Activated CD4-positive, alpha-beta T cell treated with anti-CD3 and anti-CD28 coated beads for 4 hours (primary cell): ENCODE measurements at places on chromosomes 5 and 9.

DNA sequence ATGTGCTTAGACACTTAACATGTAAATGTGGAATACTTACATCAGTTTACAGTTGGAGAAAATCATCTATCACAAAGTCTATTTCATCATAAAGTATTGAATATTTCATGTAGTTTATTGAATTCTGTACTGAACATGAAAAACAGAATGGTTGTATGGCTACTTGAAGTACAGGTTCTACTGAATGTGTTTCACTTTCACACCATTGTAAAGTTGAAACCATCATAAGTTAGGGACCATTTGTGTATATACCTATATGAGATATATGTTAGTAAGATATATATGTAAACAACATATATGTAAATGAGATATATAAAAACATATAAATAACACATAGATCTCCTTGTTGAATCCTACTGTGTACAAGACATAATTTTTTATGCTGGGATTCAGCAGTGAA lies 63.0 kb upstream of the TAF11L2 start:
- no peak for DNase-seq

DNA sequence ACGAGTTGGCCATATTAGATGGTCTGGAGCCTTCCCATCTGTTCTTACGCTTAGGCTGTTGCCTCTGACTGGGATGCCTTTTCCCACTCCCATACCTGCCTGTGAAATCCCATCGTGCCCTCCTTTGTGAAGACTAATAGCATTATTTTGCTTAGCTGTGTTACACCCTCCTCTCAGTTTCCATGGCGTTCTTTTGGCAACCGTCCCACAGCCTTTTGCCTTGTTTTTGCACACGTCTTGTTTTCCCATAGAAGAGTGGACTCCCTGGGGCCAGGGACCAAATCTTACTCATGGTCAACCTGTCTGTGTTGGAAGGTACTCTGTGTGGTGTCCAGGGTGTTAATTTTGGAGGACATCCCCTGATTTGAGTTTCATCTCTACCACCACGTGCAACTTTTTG lies 242.1 kb downstream of the HSPA4 start:
- DNase-seq, result no peak

DNA sequence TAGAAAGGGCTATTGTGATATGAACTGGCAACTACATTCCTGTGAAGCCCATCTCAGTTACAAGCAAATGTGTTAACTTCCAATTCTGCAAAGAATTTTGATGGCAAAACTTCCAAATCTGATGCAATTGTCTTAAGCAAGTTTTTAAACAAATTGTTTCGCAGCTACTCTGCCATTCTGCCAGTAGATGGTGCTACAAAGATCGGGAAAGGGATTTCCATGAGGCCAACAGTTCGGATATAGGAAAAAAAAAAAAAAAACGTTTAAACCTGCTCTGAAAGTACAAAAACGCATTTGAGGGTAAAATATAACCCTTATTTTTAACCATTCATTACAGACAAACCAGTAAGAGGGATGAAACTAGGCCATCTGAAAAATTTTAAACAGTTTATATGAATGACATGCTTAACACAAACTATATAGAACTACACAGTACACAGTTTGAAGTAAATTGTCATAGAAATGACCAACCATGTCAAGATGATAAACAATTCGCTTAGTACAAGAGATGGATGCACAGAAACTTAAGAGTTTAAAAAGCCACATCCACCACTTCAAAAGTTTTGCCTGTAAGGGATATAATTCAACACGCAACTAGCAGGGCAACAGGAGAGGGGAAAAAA lies 2.2 kb downstream of the HNRNPA0 start:
- no peak for DNase-seq

DNA sequence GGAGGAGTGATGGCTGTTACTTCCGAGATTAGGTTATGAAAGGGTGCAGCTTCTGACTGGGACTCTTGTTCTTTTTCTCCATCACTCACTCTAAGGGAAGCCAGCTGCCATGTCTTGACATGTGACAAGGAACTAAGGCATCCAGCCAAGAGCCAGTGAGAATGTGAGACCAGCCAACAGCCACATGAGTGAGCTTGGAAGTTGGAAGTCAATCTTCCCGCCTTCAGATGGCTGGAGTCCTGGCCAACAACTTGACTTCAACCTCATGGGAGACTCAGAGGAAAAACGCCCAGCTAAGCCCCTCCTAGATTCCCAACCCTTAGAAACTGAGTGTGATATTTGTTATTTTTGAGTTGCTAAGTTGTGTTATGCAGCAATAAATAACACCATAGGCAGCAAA lies 201.1 kb downstream of the SNX18 start:
- DNase-seq, result no peak

DNA sequence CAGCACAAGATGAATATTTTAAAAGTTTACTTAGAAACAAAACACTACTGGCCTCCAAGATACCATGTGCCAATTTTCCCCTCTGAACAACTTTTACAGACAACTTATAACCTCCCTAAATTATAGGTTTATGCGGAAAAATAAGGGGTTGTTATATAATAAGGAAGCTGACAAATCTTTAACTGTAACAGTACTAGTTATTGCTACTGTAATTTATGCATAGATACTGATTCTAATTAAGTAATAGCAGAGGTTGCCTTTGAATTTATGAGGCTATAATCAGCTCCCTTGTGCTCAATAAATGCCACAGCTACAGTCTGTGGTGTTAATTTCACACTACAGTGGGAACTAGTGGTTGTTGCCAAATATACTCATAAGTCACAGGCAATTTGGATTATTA lies 291.3 kb upstream of the PCSK5 start:
- no peak for DNase-seq

DNA sequence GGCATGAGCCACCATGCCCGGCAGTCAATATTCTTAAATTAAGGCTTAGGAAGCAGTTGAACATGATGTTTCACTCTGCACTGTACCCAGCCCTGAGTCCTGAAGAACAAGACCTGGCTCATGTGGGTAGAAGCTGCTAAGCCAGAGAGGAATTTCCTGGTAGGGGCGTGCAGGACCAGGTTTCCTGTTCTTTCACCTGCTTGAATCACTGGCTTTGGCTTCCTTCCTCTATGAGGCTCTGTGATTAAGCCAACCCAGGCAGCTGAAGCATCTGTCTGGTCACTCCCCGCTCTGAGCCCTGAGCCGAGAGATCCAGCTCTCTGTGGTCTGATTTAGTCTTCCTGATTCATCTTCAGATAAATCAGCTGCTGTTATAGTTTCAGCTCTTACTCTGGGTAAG lies 29.1 kb downstream of the CFAP77 start:
- no peak for DNase-seq

- no peak for DNase-seq
These were observed 28.6 kb downstream of the LSM11 start for GRCh38 chr5:157772127-157772526.

GRCh38 chr5:53099546-53099945 lies 10.0 kb downstream of the MOCS2 start:
- DNase-seq, result no peak

GRCh38 chr9:28839778-28840430 lies 1266.6 kb upstream of the C9orf72 start:
- DNase-seq, result no peak

DNA sequence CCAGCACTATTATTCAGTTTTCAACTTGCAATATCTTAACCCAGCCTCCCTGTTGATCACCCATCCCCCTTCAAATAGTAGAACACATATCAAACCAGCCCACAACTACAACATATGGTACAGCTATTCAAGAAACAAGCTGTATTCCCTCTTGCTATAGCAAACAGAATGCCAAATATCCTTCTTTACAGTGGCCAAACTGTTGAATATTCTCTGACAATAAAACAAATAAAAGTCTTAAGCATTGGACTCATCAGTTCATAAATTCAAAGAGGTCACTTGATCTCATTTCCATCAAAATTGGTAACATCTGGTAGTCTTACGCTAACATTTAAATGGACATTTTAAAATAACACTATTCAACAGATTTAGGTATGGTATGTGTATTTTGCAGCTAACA lies 350.8 kb downstream of the EFNA5 start:
- DNase-seq, result no peak

GRCh38 chr5:139642891-139643871 lies 5.0 kb upstream of the CXXC5 start:
- DNase-seq, result no peak

DNA sequence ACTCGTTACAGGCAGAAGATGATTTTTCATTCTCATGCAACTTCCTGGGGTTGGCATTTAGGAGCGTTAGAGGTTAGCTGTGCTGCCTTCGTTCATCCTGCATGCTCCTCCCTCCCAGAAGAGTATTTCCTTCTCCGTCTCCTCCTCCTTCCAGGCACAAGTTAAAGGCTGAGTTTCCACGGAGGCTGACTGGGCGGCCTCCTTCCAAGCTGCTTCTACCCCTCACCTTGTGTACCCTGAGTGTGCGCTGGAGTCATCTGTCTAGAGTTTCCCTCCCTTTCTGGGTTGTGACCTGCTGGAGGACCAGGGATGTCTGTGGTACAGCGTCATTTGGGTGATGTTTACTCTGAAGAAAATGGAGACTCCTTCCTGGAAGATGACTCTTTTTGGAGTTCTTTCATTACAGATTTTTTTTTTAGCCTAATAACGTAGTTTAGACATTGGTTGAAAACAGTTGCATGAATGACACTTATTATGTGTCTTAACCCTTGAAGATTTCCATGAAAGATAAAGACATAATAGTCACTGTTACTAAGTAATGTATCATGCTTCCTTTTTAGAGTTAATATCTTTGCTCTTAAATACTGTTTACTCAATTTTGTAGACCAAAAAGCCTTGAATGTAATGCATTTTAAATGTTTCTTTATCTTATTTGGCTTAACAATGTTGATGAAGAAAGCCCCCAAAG lies 146.9 kb downstream of the TENT4A start:
- DNase-seq, result no peak

GRCh38 chr9:113578882-113579282 lies 115.4 kb downstream of the RGS3 start:
- peak; percentile 71 for DNase-seq

DNA sequence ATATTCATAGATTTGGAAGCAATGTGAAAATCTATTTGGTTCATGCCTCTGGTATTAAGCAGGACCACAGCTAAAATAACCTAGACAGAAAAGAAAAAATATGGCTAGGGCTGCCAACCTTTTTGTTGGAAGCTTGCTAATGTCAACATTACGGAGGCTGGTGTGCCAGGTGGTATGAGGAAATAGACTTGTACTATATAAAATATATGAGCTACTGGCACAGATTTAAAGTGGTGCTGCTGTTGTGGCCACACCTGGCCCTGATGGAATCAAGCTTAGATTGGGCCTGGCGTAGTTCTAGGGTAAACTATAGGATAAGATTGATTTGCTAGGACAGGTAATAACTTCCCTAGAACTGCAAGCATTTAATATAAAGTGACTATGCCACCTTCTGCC lies 10.6 kb upstream of the PARP8 start:
- no peak for DNase-seq

GRCh38 chr5:33472805-33473409 lies 32.1 kb downstream of the TARS1 start:
- no peak for DNase-seq

DNA sequence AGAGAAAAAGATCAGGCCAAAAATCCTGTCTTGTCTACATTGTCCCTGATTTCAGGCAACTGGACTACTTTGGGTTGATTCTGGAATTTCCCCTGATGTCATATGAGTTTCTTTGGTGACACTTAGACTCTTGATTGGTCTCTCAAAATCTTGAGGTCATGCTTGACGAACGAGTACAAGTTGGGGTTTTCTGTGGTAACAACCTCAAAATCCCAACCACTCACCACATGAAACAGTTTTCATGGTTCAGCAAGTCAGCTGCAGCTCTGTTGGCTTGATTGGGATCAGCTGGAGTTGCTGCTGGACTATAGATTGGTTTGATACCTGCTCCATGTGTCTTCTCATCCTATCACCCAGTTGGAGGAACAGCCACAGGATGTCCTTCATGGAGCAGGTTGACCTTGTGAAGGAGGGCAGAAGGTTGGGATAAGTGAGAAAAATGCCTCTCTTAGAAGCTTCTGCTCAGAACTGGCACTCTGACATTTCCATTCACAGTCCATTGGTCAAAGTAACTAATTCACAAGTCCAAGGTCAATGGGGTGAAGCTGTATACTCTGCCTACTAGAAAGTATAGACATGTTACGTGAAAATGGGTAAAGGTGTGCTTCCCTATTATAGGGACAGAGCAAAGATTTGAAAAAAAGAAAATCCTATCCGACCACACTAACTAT lies 284.5 kb downstream of the SH3GL2 start:
- no peak for DNase-seq

GRCh38 chr5:172285226-172286143 lies 1.9 kb upstream of the UBTD2 start:
- no peak for DNase-seq

GRCh38 chr5:691817-692528 lies 1.2 kb downstream of the TPPP start:
- DNase-seq, result no peak

- no peak for DNase-seq
These were observed 45.5 kb downstream of the BICD2 start for GRCh38 chr9:92719028-92719647.

DNA sequence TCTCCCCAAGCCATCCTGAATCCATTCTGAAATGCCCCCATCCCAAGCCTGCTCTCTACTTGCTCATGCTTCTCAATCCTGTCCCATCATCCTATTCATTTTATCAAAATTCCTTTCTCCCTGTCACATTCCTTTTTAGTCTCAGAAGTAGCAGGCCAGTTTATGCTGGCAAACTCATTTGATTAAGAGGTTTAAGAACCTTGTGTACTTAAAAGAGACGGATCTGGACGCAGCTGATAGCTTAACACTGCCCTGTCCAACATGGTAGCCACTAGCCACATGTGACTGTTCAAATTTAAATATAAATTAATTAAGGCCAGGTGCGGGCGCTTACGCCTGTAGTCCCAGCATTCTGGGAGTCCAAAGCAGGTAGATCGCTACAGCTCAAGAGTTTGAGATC lies 5.6 kb upstream of the KCNV2 start:
- no peak for DNase-seq

DNA sequence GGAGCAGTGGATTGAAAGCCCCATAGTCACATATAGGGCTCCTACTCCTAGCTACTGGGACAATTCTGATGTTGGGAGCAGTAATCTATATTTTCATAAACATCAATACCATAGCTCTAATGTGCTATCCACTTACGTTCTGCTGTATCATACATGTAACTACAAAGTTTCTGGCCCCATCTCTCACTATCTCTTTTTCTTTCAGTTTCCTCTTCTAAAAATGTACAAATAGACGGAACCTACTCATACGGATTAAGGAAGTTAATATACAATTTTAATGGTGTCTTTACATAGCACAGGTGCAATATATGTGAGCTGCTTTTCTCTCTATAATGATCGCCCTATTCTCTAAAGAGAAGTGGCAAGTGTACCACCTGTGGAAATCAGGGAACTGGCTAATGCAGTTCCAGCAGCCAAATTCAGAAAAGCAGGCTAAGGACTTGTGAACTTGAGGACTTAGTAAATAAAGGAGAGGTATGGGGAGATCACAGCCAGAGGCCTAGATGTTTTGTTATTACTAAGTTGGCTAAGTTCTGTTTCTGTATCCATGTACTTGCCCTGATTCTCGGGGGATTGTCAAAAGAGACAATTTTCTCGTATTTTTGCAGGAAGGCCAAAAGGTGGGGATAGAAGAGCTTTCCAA lies 1021.9 kb downstream of the CDH12 start:
- no peak for DNase-seq
